ENCODE measurements at places on chromosomes 1 and 21.

GRCh38 chr1:147496571-147497210, 44.6 kb upstream of the BCL9 start:
- no peak for DNase-seq

DNA sequence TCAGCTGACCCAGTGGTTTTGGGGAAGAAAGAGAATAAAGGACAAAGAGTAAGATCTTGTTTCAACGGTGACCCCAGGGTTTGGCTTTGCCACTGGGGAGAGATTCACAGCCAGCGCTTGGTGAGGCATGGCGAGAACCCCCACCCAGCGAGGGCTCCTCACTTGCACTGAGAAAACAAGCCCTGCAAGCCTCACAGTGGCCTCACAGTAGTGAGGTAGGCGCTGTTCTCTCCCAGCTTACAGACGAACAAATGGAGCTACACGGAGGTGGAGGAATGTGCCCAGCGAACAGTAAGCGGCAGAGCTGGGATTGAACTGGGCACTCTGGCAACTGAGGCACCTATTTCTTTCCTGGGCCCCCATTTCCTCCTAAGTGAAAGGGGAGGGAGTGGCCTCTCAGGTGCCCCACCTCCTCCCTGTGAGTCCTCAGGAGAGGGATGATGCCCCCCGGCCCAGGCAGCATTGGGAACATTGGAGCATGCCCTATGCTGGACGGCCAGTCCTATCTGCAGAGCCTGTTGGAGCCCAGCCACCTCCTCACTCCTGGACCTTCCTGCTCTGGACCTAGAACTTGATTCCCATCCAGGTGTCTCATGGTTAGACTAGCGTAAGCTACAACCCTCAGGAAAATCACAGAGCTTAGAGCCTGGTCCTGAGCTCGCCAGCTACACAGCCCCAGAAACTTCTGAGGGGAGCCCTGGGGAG, 73.4 kb upstream of the EDN2 start:
- DNase-seq, result no peak

GRCh38 chr1:42340093-42340492, 5.1 kb upstream of the FOXJ3 start:
- DNase-seq, result no peak

DNA sequence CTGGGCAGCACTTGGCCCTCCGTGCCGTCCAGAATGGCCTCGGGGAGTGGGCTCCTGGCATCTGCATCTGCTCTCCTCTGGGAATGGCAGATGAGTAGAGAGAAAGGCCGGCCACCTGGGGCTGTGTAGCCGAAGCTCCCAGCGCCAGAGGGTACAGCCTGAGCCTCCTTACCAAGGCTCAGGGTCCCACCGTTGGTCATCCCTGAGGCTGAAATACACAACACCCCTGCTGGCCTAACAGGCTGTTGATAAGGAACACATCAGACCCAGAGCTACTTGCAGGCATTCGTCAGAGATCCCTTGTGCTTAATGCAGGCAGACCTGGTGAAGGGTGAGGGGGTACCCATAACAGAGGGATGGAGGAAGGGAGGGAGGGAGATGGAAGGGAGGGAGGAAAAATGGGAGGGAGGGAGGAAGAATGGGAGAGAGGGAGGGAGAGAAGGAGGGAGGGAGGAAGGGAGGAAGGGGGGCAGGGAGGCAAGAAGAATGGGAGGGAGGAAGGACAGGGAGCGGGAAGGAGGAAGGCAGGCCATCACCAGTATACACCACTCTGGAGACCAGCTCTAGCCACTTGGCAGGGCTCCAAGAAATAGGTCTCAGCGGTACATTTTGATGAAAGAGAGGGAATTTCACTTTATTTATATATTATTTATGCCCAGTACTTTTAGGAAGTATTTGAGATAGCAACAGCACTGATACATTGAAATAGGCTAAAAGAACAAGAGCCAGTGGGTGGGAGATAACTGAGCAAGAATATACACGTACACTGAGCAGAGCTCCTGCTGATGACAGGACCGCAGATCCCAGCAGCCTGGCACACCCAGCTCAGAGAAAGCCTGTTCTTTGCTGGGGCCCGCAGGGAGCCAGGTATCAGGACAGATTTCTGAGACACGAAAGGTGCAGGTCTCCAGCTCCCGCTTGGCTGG, 315.0 kb upstream of the VAMP3 start:
- DNase-seq, result no peak

DNA sequence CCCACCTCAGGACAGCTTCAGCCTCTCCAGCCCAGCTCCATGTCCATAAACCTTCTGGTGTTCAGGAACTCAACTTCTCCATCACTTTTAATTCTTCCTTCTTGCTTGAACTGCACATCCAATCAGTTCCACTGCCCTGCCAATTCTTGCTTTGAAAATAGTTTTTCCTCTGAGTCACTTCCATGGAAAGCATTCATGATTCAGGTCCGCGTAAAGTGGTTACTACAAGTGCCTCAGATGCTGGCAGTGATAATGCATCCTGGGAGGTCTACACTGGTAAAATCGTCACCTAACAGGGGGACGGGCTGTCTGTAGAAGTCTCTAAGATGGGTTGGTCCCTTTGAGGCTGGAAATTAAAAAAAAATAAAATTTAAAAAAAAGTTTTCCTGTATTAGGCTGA, 25.9 kb upstream of the RCAN1 start:
- peak; percentile 10 for DNase-seq

GRCh38 chr21:43375006-43375836, 51.7 kb downstream of the SIK1 start:
- no peak for DNase-seq

- DNase-seq, result no peak
Observed at GRCh38 chr1:21189421-21189820, 12.7 kb upstream of the EIF4G3 start.

- no peak for DNase-seq
Observed at GRCh38 chr21:37737996-37738395, 178.3 kb downstream of the KCNJ6 start.

GRCh38 chr1:219805191-219805590, 123.2 kb downstream of the SLC30A10 start:
- DNase-seq, result no peak

DNA sequence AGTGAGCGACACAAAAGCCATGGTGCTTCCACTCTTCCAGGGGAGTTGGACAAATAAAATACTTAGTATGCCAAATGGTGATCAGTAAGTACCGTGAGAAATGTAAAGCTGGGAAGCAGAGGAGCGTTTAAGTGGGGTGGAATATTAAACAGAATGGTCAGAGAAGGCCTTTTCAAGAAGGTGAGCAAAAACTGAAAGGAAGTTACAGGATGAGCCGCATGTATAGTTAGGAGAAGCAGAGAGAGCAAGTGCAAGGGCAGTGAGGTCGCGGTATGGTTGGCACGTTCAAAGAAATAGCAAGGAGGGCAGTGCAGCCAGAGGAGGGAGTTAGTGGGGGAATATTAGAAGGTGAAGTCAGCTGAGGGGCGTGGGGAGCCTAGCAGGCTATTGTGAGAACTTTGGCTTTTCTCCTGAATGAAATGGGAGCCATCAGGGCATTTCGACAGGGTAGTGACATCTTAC, 748 bp upstream of the ATP6V0B start:
- DNase-seq, result no peak
